Lower lobe of right lung (tissue), 2 donors: ENCODE measurements at places on chromosomes 11 and 22.

- no peak for DNase-seq
Observed at GRCh38 chr11:108752297-108752751, 87.5 kb downstream of the DDX10 start.

- no peak for DNase-seq
Observed at GRCh38 chr11:111762981-111763643, 3.1 kb downstream of the PPP2R1B start.

GRCh38 chr11:67288198-67288451, 978 bp upstream of the ANKRD13D start:
- DNase-seq = no peak

- peak; percentile 70 for DNase-seq
Observed at GRCh38 chr22:24827296-24827695, 21.3 kb downstream of the SGSM1 start.

DNA sequence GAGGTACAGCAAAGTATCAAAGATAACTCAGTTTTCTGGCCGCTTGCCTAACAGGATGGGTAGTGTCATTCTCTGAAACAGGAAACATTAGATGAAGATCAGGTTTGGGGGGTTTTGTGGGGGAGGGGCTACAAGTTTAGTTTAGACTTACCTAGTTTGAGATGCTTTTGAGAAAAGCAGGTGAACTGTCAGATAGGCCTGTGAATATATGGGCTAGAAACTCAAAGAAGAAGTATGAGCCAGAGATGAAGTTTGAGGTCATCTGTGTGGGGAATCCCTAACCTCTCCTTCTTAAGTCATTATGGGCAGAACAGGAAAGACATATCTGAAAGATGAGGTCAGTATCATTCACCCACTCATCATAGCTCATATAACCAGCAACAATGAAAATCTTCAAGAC, 11.9 kb downstream of the HOATZ start:
- DNase-seq = no peak

- no peak for DNase-seq
Observed at GRCh38 chr11:134261626-134262488, 8.5 kb downstream of the ACAD8 start.

DNA sequence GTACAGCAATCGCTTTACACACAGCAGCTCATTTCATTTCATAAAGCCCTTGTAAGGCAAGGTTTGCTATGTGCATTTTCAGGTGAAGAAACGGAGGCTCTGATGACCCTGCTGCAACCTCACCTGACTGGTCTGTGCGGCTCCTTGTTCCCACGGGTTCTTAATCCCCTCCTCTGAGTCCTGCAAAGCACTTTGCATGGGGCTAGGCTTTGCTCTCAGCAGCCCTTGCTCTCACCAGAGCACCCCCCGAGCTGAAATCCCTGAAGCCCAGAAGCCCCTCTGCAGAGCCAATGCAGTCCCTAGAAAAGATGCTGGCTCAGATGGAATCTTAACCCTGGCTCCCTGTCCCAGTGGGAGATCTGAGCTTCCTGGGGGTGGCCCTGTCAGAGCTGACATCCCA, 11.0 kb upstream of the APOL6 start:
- no peak for DNase-seq

GRCh38 chr11:47186700-47187695, 764 bp upstream of the PACSIN3 start:
- peak; percentile 67 for DNase-seq

DNA sequence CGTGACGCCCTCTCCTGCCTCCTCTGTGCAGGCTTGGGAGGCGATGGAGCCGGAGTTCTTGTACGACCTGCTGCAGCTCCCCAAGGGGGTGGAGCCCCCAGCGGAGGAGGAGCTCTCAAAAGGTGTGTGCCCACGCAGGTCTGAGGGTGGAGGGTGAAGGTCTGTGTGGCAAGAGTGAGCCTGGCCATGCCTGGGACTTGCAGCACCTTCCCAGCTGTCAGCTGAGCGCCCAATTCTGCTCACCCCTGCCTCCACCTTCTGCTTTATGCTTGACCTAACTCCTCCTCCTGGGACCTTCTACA, 2.5 kb downstream of the PARVG start:
- no peak for DNase-seq

DNA sequence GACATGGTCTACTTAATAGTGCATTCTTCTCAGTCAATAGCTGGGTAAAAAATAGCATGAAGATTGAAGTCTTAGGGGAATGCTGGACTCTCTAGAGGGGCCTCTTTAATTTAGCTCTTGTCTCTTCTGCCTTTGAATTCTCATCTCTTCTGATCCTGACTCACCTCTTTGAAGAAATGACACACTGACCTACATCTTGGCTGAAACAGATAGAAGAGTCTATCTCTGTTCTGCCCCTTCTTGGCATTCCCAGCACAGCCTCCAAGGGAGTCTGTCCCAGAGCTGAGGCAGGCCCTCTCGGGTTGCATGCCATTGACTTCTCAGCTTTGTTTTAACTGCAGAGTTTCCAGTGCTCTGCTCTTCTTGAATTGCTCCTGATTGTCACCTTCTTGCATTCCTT, 55.7 kb downstream of the PTPRJ start:
- DNase-seq = no peak

DNA sequence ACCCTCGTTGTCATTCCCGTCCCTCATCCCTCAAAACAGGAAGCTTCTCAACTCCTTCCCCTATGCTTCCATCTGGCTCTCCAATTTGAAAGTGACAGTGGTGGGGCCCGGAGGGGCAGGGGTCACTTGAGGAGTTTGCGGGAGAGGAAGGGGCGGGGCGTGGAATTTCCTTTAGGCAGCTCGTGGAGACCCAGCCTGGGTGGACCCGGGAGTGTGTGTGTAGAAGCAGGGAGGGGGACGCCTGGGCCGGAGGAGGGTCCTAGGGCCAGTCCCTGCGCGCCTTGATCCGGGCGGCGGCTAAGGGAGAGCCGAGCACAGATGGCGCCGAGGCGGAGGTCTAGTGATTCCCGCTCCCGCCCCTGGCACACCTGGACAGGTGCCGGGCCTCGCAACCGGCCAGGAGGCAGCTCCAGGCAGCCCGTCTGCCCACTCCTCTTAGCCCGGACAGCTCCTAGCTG, 7.8 kb upstream of the PAX6 start:
- DNase-seq = no peak

GRCh38 chr11:86591631-86592030, 80.8 kb downstream of the ME3 start:
- no peak for DNase-seq

DNA sequence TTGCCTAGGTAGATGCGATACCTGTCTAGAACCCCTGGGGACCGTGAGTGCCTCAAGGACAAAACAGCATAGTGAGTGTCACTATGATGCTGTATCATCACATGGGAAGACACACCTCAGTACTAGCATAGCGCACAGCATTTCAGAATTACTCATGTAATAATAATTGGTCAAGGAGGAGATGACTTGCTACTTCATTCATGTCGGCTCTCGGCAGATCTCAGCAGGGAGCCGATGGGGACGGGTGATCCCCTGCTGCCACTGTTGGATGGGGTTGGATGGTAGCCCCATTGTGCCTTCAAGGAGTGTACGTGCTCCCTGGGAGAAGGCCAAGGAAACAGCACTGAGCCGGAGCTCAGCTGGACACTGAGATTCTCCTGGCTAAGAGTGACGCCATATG, 186.9 kb downstream of the EFCAB6 start:
- DNase-seq = no peak
